Gastrocnemius medialis (tissue), 4 donors: ENCODE measurements at places on chromosomes 4 and X. TPM values are rescaled to one million over a fixed set of nuclear protein-coding genes. Genes with fewer than 3 reads are reported as not detected.

CTAG2 gene
- total RNA-seq, result not detected

MAB21L2 gene
- 2.0 TPM for total RNA-seq

HERC6 gene
- 0.42 TPM for total RNA-seq

PABPC1L2B gene
- not detected for total RNA-seq

MTTP gene
- total RNA-seq, result 0.33 TPM

FGA gene
- total RNA-seq, result not detected

FRMPD3 gene
- not detected for total RNA-seq

VSIG4 gene
- 20.5 TPM for total RNA-seq

SLITRK4 gene
- 40.9 TPM for total RNA-seq

CYP2U1 gene
- 3.8 TPM for total RNA-seq

HAUS7 gene
- 10.6 TPM for total RNA-seq

DGKK gene
- total RNA-seq, result not detected

SAGE1 gene
- total RNA-seq, result not detected

DCLK2 gene
- 0.29 TPM for total RNA-seq

PROM1 gene
- 2.9 TPM for total RNA-seq

SPATA18 gene
- 2.6 TPM for total RNA-seq

VCX2 gene
- not detected for total RNA-seq

TMEM35A gene
- not detected for total RNA-seq

NMU gene
- total RNA-seq, result not detected

PPP4R3C gene
- not detected for total RNA-seq

BMX gene
- 0.52 TPM for total RNA-seq

RRH gene
- total RNA-seq, result not detected

CTAG1A gene
- not detected for total RNA-seq

SLC25A14 gene
- 4.2 TPM for total RNA-seq
